Uterus (tissue), 4 donors: ENCODE measurements at places on chromosomes 5 and 9. TPM values are rescaled to one million over a fixed set of nuclear protein-coding genes. Genes with fewer than 3 reads are reported as not detected.

GRCh38 chr5:1526190-1526631, 2.5 kb upstream of the LPCAT1 start:
- H3K27ac ChIP-seq, result no peak overlapping the region
- H3K4me1 ChIP-seq, result no peaks in the 10 kb centered on the region
- peak; percentile 14 for DNase-seq
- H3K27me3 ChIP-seq, result no peaks in the 10 kb centered on the region
- no peak overlapping the region for H3K4me3 ChIP-seq

DNA sequence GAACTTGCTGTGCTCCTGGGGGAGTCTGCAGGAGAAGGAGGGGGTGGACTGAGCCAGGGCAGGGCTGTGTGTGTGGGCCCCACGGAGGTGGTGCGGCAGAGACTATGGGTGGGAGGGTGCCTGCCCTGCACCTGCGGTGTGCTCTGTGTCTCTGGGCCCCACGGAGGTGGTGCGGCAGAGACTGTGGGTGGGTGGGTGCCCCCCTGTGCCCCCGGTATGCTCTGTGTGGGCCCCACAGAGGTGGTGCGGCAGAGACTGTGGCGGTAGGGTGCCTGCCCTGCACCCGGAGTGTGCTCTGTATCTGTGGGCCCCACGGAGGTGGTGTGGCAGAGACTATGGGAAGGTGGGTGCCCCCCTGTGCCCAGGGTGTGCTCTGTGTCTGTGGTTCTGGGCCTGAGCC, 103.7 kb downstream of the EHMT1 start:
- DNase-seq, result no peak
- no peaks in the 10 kb centered on the region for H3K36me3 ChIP-seq
- H3K27ac ChIP-seq, result no peak overlapping the region
- no peaks in the 10 kb centered on the region for H3K27me3 ChIP-seq

DNA sequence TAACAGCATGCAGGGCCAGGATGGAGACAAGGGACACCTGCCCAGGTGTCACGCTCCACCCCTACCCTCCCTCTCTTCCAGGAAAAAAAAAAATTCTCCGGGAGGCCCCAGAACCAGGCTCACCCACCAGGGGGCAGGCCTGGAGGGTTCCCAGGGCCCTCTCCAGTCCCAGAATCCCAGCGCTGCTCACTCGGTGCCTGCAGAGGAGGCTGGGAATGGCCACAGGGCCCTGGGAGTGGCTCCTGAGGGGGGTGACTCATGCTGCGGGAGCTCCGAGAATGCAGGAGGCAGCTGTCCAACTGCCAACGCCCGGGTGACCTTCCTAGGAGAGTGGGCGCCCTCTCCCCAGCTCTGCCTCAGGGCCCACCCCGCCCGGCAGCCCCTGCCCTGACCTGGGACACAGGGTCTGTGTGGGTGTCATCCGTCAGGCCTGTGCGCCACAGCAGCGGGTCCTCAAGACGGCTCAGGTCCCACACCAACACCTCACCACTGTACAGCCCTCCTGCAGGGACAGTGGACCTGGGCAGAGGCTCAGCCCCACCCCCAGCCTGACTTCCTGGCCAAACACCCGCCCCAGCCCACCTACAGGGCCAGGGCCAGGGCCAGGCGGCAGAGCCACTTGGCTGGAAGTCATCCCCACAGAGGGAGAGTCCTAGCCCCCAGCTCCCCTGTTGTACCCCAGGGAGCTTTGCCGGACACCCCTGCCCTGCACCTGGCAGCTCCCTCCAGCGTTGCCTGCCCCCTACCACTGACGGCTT, 21.2 kb downstream of the DYNC2I2 start:
- peaks cover 18% of the 10 kb centered on the region for H3K4me1 ChIP-seq
- peak overlapping the region; percentile 87 for H3K27ac ChIP-seq
- no peaks in the 10 kb centered on the region for H3K36me3 ChIP-seq
- H3K27me3 ChIP-seq, result no peaks in the 10 kb centered on the region
- DNase-seq, result peak; percentile 87

Gene ISL1
- total RNA-seq, result not detected

Gene SLC12A2
- 22.3 TPM for total RNA-seq

DNA sequence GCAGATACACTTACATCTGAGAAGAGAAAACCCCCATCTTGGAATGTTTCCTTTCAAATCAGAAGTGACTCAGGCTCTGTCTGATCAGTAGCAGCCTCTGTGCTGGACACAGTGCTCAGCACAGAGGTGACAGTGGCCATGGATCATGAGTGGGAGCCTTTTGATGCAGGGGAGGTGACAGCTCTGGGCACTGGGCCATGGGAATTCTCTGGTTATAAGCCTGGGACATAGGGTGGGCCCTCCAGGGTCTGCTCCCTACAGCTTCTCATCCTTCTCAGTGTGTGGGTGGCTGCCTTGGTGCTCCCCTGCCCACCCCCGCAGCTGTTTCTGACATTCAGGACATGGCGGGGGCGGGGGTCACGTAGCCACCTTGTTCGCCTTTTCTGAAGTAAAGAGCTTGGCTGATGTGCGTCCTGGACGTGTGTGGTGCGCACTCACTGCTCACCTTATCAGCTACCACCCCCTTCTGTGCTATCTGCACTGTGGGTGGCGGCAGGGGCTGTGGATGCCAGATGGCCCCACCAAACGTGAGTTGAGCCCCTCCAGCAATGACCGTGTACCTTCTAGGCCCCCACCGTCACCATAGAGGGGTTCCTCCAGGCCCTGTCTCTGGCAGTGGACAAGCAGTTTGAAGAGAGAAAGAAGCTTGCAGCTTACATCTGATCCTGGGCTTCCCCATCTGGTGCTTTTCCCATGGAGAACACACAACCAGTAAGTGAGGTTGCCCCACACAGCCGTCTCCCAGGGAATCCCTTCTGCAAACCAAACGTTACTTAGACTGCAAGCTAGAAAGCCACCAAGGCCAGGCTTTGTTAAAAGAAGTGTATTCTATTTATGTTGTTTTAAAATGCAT, 24.0 kb downstream of the TRIP13 start:
- no peaks in the 10 kb centered on the region for H3K4me1 ChIP-seq
- H3K36me3 ChIP-seq, result no peaks in the 10 kb centered on the region
- H3K4me3 ChIP-seq, result no peak overlapping the region
- no peak for DNase-seq

Gene CTXN3
- total RNA-seq, result not detected

GRCh38 chr9:115300116-115300515, 182.2 kb upstream of the TNC start:
- no peak for DNase-seq
- no peak overlapping the region for H3K4me3 ChIP-seq
- H3K27ac ChIP-seq, result no peak overlapping the region
- H3K4me1 ChIP-seq, result no peaks in the 10 kb centered on the region
- no peaks in the 10 kb centered on the region for H3K27me3 ChIP-seq
- H3K36me3 ChIP-seq, result no peaks in the 10 kb centered on the region

DNA sequence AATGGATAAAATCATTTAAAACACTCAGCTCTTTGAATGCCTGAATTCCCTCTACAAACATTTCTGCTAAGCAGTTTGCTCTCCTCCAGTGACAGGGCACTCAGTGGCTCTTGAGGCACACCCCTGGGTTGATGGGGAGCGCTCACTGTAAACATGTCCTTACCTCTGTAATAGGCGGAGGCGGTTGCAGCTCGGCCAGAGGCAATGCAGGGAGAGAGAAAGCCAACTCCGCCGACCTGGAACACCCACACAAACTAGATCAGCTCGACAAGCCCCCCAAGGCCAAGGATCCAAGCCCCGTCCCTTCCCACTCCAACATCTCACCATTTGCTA, 329 bp downstream of the CDC23 start:
- no peaks in the 10 kb centered on the region for H3K4me1 ChIP-seq
- no peaks in the 10 kb centered on the region for H3K27me3 ChIP-seq
- H3K4me3 ChIP-seq, result peak overlapping the region; percentile 64

Gene CNTFR
- 14.7 TPM for total RNA-seq

DNA sequence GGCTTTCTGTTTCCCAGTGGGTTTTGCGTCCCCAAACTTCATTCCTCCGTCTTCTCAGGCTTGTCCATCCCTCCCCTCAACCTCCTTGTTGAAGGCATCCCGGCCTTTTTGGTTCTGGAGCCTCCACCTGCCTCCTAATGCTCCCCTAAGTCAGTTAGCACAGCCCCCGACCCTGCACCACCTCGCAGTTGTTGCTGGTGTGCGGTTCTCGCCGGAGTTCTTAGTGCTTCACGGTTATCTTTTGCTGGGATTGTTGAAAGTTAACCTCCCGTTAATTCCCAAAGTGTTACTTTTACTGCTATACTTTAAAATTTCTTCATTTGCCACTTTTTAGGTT, 447 bp downstream of the UBLCP1 start:
- peak overlapping the region; percentile 87 for H3K27ac ChIP-seq
- no peak for DNase-seq
- no peaks in the 10 kb centered on the region for H3K27me3 ChIP-seq
- peak overlapping the region; percentile 93 for H3K4me3 ChIP-seq
- no peaks in the 10 kb centered on the region for H3K36me3 ChIP-seq

Gene SPOCK1
- 31.8 TPM for total RNA-seq

DNA sequence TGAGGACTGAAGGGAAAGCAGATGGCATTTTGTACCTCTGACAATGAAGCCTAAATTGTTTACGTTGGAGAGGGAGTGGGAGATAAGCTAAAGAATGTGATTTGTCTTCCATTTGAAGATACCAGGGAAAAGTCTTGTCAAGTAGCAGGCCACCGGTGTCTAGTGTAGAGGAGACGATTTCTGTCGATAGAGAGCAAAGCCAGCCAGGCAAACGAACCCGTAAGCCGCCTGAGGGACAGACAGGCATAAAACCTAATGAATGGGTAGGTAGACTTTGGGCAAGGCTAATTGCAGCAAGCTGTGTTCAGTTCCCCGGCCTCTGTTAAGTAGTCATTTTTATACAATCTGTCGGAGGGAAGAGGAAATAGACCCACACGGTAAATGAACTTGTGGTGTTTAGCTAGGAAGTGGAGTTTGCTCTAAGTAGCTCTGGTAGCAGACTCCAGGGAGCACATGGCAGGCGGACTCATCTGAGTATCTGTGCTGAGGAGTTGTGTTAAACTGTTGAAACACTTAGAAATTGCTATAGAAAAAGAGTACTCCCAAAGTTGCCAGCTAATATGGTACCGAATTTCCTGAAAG, 28.8 kb downstream of the SMARCA2 start:
- DNase-seq, result no peak
- H3K4me3 ChIP-seq, result no peak overlapping the region
- no peaks in the 10 kb centered on the region for H3K36me3 ChIP-seq
- H3K27me3 ChIP-seq, result no peaks in the 10 kb centered on the region
- no peaks in the 10 kb centered on the region for H3K4me1 ChIP-seq
- H3K27ac ChIP-seq, result no peak overlapping the region

Gene SGCD
- total RNA-seq, result 86.5 TPM

DNA sequence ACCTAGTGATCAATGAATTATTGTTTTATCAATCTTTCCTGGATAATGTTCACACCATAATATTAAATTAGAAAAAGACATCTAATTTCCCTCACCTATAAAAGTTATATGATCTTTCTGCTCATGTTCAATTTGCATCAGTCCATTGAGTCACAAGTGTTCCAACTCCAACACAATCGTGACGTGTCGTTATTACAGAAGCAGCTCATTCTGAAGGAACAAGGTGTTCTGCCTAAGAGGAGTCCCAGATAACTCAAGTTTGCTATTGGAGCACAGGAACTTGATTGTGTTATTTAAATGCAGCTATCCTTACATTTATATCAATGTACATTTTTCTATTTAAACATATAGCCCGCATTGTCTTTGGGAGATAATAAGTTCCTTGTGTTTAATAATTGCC, 30.6 kb downstream of the ATPSCKMT start:
- no peaks in the 10 kb centered on the region for H3K36me3 ChIP-seq
- no peak for DNase-seq
- no peak overlapping the region for H3K4me3 ChIP-seq

Gene PCDHB3
- 1.0 TPM for total RNA-seq

- no peak overlapping the region for H3K4me3 ChIP-seq
- no peaks in the 10 kb centered on the region for H3K36me3 ChIP-seq
- no peak for DNase-seq
- H3K27me3 ChIP-seq, result no peaks in the 10 kb centered on the region
These were observed 90.1 kb upstream of the SPOCK1 start for GRCh38 chr5:137589185-137589584.

- no peak overlapping the region for H3K27ac ChIP-seq
- DNase-seq, result no peak
- no peak overlapping the region for H3K4me3 ChIP-seq
These were observed 66.6 kb downstream of the PCSK5 start for GRCh38 chr9:75957116-75957515.

DNA sequence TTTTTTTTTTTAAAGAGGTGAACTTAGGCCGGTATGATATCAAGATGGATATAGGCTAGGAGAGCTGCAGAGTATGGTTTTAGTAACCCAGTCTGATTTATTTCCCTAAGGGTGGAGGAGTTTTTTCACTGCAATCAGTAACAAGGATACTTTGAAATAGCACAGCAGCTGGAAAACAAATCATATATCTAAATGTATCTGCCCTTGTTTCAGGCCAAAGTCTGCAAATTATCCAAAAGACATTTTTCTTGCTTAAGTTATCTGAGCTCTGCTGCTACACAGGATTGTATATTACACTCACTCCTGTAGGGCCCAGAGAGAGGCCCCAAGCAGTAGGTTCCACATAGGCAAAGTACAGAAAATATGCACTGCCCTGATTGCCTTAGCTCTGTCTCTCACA, 222.4 kb downstream of the NTRK2 start:
- H3K4me1 ChIP-seq, result no peaks in the 10 kb centered on the region
- no peaks in the 10 kb centered on the region for H3K27me3 ChIP-seq
- H3K27ac ChIP-seq, result no peak overlapping the region
- H3K4me3 ChIP-seq, result no peak overlapping the region
- DNase-seq, result no peak

DNA sequence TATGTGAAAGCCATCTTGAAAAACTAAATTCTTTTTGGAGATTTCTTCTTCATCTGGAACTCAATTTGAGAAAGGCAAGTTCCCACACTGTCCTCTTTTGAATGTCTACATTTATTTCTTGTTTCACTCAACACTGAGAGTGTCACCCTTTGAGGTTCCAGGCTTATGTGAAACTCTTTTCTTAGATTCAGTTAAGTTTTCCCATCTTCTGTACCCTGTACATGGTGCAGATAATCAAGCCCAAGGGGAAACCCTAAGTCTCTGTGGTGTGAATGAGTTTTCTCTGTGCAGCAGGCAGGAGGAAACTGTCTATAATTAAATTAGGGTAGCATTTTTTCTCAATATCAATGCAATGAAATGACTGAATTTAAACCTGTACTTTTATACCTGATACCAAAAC, 72.3 kb upstream of the PRLR start:
- no peak for DNase-seq
- H3K4me1 ChIP-seq, result peaks cover 3% of the 10 kb centered on the region
- no peak overlapping the region for H3K4me3 ChIP-seq
- H3K27ac ChIP-seq, result no peak overlapping the region
- no peaks in the 10 kb centered on the region for H3K36me3 ChIP-seq
- H3K27me3 ChIP-seq, result no peaks in the 10 kb centered on the region

GRCh38 chr5:16784088-16784487, 152.0 kb downstream of the MYO10 start:
- H3K4me1 ChIP-seq, result no peaks in the 10 kb centered on the region
- DNase-seq, result no peak
- no peaks in the 10 kb centered on the region for H3K36me3 ChIP-seq
- H3K27ac ChIP-seq, result no peak overlapping the region
- H3K4me3 ChIP-seq, result no peak overlapping the region
